ENCODE measurements at places on chromosomes 6 and 20. TPM values are rescaled to one million over a fixed set of nuclear protein-coding genes. Genes with fewer than 3 reads are reported as not detected.

NOX3 gene
- not detected for total RNA-seq

CD40 gene
- 2.0 TPM for total RNA-seq

DNA sequence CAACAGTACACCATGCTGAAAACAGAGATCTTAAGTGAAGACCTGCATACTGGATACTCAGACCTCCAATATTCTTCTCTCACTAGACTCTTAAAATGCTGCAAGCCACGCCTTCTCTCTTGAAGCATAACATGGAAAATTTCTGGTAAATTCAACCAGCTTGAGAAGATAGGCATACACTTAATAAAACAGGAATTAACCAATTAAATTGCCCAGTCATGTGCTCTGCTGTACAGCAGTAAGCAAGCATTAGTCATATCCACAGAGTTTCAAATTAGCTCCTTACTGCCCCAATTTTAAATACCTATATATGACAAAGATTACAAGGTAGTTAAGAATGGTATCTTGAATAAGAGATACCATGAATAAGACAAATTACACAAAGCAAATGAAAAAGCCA lies 53.8 kb downstream of the C6orf58 start:
- no peak for DNase-seq

DNA sequence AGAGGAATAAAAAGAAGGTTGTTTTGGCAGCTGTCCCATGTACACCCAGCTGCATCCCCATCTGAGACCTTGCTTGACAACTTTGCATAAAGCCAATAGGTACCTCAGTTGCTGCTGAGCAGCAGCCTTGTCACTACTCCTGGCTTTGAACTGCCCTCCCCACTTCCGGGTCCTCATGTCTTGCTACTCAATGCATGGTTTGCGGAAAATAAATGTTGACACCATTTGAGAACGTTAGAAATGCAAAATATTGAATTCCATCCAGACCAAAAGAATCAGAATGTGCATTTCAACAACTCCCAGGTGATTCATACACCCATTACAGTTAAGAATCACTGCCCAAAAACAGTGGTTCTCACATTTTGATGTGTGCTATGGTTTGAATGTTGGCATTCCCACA lies 32.9 kb downstream of the GPX5 start:
- DNase-seq = no peak

- no peak for DNase-seq
Observed at GRCh38 chr6:20610636-20611370, 76.5 kb downstream of the CDKAL1 start.
